ENCODE measurements at places on chromosomes 2 and 18.

DNA sequence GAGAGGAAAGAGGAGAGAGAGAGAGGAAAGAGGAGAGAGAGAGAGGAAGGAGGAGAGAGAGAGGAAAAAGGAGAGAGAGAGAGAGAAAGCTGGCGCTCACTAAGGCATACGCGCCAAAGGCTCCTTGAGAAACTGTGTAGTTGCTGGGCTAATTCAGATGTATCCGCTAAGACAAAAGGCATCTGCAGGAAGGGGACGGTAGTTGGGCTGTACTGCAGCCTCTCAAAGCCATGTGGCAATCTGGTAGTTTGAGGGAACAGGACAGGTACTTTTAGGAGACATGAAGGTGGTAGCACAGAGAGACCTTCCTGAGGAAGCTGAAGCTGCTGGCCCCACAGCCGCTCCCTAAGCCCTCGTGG, 31.6 kb downstream of the THNSL2 start:
- DNase-seq: no peak

GRCh38 chr2:144448389-144449027, 71.4 kb downstream of the ZEB2 start:
- DNase-seq: no peak

DNA sequence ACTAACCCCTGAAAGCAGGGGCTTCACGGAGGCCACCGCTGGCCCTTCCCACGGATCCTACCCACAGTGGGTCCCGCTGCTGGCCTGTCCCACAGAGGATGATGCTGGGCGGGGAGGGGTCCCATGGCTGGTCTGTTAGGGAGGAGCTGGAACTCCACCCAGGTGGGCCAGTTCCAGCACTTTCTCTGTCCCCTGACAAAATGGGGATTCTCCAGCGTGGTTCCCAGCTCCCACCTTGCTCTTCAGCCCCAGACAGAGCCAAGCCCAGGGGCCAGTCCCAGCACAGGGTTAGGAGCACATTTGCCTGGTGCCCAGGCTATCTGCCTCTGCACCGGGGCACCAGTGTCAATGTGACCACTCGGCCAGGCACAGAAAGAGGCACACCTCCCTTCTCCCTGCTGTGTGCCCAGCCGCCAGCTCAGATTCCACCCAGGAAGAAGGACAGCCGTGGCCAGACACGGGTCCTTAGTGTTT, 50.0 kb downstream of the ANKMY1 start:
- peak; percentile 38 for DNase-seq

DNA sequence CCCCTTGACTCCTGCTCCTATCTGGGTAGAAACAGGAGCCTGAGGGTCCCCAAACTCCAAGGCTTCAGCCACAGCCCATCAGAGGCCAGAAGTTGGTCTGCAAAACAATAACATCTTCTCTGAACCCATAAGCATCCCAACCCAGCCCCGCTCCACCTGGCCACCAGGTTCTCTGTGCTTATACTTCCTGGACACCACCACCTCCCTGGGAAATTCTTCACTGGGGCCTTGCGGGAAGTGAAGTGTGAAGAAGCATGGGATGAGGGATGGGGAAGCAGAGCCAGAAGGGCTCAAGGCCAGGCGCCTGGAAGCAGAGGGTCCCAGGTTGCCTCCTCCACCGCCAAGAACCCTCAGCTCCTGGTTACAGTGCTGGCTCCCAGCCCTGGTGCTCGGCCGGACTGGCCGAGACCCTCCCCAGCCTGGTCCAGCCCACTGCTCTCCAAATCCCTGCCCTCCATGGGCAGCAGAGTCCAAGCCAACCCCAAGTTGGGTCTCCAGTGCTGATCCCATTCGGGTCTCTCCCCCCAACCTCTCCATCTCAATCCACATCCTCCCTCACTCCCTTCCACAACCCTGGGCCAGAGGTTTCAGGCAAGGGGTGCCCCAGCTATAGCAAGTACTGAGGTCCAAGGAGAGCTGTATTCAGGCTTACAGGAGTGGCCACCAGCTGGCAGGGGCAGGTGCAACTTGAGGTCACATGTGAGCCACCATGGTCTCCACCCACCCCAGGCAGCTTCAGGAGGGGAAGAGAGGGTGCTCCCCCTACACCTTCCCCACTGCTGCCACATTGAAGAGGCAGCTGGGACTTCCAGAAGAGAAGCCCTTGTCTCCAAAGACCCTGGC, 60.7 kb downstream of the TNS1 start:
- DNase-seq: no peak

- DNase-seq: no peak
Observed at GRCh38 chr2:23387221-23387550, 2.2 kb downstream of the KLHL29 start.

DNA sequence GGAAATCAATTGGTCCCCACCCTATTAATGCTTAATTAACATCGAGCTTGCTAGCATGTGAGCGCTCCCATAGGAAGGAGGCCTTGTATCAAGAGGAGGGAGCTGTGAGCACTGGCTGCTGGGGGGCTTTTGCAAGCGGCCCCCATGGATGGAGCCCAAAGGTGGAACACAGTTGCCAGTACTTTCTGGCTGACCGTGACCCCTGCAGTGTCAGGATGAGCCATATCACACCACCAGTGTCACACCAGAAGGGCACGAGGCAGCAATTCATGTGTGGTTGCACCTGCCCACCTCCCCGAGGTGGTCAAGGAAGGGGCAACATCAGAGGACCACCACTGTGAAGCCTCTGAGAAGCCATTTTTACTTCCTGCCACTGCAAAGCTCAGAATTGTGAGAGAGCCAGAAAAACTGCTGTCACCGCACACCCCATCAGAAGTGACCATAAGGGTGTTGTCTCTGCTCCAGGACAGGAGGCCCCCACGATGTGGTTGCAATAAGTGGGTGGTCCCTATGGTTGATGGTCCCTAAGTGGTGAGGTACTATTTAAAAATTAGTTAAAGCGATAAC, 99.8 kb upstream of the RAB6C start:
- DNase-seq: no peak

- DNase-seq: no peak
Observed at GRCh38 chr2:190280565-190281350, 38.9 kb downstream of the HIBCH start.

GRCh38 chr2:69652206-69652605, 8.7 kb upstream of the AAK1 start:
- DNase-seq: no peak

DNA sequence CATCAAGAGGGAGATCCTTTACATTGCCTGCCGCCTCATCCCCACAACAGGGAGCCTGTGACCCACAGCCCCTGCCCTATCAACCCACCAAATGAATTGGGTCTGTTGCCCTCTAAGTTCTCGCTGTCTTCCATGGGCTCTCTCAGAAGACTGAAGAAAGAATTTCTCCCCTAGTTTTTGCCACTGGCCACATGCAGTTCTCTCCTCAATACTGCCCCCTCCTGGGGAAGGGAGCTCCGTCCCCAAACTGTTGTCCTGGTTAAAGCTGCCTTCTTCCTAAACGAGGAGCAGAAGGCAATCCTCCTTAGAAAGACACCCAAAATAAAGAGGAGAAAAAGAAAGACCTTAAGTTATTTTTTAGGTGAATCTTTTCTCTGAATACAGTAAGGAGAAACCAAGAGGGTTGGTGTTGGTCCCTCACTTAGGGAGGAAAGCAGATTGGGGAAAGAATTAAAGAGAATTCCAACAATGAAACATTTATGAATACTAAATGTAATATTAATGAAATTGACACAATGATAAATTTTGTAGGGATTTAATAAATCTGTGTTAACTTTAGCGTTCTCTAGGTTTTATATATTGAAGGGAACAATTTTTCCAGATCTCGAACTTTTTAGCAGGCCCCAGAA, 31.1 kb upstream of the SATB2 start:
- DNase-seq: peak; percentile 83

- no peak for DNase-seq
Observed at GRCh38 chr2:45627911-45628310, 16.8 kb upstream of the SRBD1 start.

DNA sequence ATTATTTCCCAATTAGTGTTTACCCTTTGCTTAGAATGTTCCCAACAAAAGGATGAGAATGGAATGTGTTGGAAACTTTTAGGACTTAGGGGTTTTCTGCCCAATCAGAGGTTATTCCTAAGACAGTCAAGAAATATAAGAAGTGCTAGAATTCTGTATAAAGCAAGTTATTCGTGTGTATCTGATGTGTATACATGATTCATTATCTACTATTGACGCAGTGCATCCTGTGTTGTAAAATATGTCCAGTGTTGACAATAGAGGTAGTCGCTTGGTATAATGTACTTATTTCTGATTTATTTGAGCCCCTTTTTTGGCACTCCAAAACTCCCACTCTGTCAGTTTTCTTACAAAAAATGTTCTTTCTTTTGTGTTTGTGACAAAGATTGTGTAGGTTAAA, 881 bp downstream of the PIKFYVE start:
- DNase-seq: no peak
